ENCODE measurements at places on chromosomes 12 and 14. TPM values are rescaled to one million over a fixed set of nuclear protein-coding genes. Genes with fewer than 3 reads are reported as not detected.

Gene NRL
- total RNA-seq: 0.79 TPM

Gene TROAP
- total RNA-seq: 10.6 TPM

Gene PPFIA2
- 2.6 TPM for total RNA-seq

Gene PTPRR
- total RNA-seq: 1.5 TPM

Gene G2E3
- 14.5 TPM for total RNA-seq

Gene RD3L
- not detected for total RNA-seq

Gene MYBPC1
- not detected for total RNA-seq

Gene CLEC2A
- not detected for total RNA-seq

Gene CBLN3
- 4.5 TPM for total RNA-seq

Gene SLC15A4
- total RNA-seq: 50.1 TPM

Gene FAM181A
- total RNA-seq: not detected

Gene PRIMA1
- not detected for total RNA-seq

Gene C12orf60
- total RNA-seq: 3.9 TPM

Gene VRK1
- total RNA-seq: 28.1 TPM

Gene RAB15
- total RNA-seq: 2.6 TPM

Gene BHLHE41
- total RNA-seq: 3.8 TPM

Gene SPSB2
- 10.5 TPM for total RNA-seq

Gene KRT72
- total RNA-seq: not detected

Gene PLA2G1B
- not detected for total RNA-seq

Gene FOXN4
- total RNA-seq: not detected

Gene CAPS2
- 15.9 TPM for total RNA-seq

Gene FAM186B
- total RNA-seq: 0.53 TPM

Gene SMCO2
- total RNA-seq: 0.13 TPM

Gene RNASE3
- not detected for total RNA-seq

Gene TAS2R31
- 3.9 TPM for total RNA-seq

Gene KLRD1
- 0.13 TPM for total RNA-seq

Gene CLEC4C
- not detected for total RNA-seq

Gene WNT1
- total RNA-seq: not detected

Gene REP15
- total RNA-seq: 2.7 TPM

Gene AHNAK2
- total RNA-seq: 36.7 TPM

Gene FLVCR2
- 0.75 TPM for total RNA-seq

Gene DNAH10
- total RNA-seq: 0.13 TPM

Gene BDKRB2
- 0.75 TPM for total RNA-seq

Gene SPTSSA
- 16.5 TPM for total RNA-seq

Gene OR4Q3
- total RNA-seq: not detected

Gene C1S
- total RNA-seq: 215 TPM

Gene PIWIL1
- total RNA-seq: not detected

Gene PLCZ1
- total RNA-seq: 0.06 TPM

Gene TSPAN19
- total RNA-seq: not detected

Gene KLHDC1
- 3.8 TPM for total RNA-seq

Gene PKP2
- 0.06 TPM for total RNA-seq

Gene KRT4
- not detected for total RNA-seq

Gene STAC3
- 0.40 TPM for total RNA-seq

Gene RHEBL1
- 0.40 TPM for total RNA-seq

Gene MYH6
- total RNA-seq: not detected

Gene IPO8
- 55.6 TPM for total RNA-seq

Gene OTOGL
- 1.6 TPM for total RNA-seq

Gene LHX5
- not detected for total RNA-seq

Gene DYNLL1
- 377 TPM for total RNA-seq

Gene HOXC10
- total RNA-seq: not detected

Gene ANKRD33
- total RNA-seq: 0.06 TPM

Gene COX8C
- not detected for total RNA-seq

Data from aortic smooth muscle cell (primary cell).